ENCODE measurements at places on chromosomes 5 and 9.

DNA sequence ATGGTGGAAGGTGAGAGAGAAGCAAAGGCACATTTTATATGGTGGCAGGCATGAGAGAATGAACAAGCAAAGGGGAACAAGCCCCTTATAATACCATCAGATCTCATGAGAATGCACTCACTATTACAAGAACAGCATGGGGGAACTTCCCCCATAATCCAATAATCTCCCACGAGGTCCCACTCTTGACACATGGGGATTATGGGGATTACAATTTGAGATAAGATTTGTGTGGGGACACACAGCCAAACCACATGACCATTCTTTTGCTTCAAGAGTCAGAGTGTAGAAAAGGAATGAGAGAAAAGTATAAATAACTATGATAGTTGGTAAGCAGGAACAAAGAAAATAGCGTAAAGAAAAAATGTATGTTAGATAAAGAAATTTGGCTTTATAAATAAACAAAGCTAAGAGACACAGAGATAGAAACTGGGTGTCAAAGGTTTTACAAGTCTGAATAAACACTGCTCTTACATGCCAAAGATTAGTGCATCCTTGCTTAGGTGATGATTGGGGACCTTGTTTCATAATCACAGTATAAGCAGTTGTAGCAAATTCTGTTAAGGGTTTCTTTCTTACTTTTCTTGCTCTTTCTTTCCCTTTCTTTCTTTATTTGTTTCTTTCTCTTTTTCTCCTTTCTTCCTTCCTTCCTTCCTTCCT is 91.9 kb upstream of the PAPPA start:
- no peak for DNase-seq

DNA sequence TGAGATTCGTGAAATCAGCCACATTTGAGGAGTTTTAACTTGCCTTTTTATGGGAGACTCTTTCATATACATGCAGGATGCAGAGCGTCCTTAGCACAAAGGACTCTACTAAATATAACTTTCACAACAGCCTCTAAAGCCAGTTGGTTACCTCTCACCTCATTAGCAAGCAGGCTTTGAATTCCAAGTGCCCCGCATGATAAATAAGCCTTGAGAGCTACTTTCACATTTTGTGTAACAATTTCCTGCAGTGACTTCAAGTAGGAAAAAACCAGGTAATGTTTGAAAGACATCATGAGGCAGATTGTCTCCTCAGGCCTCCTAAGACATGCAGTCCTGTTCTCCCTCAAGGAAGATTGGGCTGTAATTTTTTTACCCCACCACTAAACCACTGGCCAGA is 50.5 kb downstream of the RALGPS1 start:
- no peak for DNase-seq

DNA sequence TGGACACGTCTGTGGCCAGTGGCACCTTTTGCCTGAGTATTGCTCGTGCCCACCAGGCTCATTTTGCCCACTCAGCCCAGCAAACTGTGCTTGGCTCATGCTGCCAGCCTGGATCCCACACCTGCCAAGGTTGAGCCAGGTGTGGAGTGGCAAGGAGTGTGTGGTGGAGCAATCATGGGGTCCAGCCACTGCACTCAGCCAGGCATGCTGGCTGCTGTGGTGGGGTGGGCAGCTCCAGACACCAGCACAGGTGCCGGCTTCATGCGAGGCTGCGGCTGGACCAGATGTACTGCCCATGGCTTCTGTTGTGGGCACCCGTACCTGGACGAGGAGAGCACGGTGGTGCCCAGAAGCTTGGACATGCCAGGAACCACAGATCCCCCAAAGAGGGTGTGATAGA is 364.1 kb downstream of the TMEM38B start:
- no peak for DNase-seq

DNA sequence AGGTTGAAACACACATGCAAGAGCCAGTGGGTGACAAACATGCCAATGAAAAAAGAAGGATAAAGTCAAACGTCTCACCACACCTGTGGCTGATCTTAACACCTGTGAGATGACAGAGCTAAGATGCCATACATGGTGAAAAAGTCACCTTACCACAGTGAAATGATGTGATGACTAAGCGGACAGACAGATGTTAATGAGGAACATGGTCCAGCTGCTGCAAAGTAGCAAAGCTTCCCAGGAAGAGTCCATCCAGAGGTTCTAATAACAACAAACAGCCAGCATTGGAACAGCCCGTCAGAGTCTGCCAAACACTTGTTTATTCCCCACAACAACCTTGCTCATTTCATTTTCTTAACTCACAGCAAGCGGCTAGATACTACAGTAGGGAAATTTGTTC is 1.9 kb downstream of the KIAA1191 start:
- no peak for DNase-seq

GRCh38 chr5:109786206-109786855 is 96.6 kb downstream of the MAN2A1 start:
- no peak for DNase-seq
